ENCODE measurements at places on chromosomes 5 and 9.

- DNase-seq: no peak
These were observed 7.1 kb upstream of the IL17B start for GRCh38 chr5:149386166-149386565.

- no peak for DNase-seq
These were observed 157.8 kb upstream of the NR4A3 start for GRCh38 chr9:99663856-99664255.

DNA sequence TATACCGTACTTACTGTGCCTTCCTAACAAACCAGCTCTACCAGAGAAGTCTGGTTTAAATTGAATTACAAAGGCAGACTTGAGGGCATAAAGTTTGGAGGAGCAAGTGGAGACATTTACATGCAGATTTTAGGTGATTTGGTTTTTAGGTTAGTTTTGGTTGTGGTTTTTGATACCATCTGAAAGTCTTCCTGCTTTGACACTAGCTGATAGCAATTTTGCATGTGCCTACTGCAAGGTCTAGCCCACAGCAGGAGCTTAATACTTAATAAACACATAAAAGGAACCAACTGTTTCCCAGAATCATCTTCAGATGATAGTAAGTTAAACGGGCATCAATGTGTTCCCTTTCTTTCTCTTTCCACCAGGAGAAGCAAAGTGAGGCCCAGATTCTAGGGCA lies 3.4 kb upstream of the ESM1 start:
- DNase-seq: no peak

DNA sequence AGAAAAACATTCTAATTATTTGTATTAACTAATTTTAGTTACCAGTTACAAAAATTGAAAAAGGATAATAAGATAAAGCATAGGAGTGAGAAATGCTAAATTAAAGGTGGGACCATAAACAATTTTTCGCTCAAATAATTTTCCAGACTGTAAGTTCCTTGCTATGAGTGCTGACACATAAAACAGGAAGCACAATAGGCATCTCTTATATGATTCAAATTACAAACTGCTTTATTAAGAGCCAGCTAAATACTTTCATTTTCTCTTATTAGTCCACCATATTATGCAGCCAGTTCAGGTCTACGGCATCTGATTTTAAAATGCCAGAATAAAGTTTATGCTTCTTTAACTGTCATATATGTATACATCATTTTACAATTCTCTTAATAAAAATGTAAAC lies 4.4 kb downstream of the RC3H2 start:
- DNase-seq: no peak

- DNase-seq: no peak
These were observed 221.6 kb downstream of the NFIB start for GRCh38 chr9:14092344-14092743.

GRCh38 chr5:31516802-31517201 lies 15.1 kb downstream of the DROSHA start:
- no peak for DNase-seq

GRCh38 chr5:126097876-126098275 lies 325.3 kb upstream of the GRAMD2B start:
- DNase-seq: no peak

DNA sequence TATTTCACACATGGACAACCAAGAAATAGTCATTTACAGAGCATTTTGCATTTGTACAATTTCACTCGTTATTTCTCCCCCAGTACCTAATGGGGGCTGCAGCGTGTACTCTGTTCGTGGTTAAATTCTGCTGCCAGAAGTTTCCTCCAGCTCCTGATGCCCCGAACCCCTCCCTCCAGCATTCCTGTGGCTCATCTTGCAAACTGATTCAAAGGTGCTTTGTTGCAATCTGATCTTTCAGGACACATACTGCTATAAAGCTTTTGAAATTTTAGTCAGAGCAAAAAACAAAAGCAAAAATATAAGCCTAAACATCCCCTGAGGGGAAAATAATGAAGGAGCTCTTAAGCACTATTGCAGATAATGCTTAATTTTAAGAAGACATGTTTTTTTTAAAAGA lies 27.7 kb downstream of the UBLCP1 start:
- no peak for DNase-seq

- no peak for DNase-seq
These were observed 163.3 kb upstream of the LHFPL2 start for GRCh38 chr5:78811866-78812265.

- DNase-seq: peak; percentile 76
These were observed at the start of gene KCNN2 for GRCh38 chr5:114361724-114362196. Gene KCNN2, plus strand, starts transcription at chr5:114362070. Its CDS starts 70 bp downstream, at chr5:114362140.

GRCh38 chr5:14816999-14817761 lies 54.4 kb downstream of the ANKH start:
- no peak for DNase-seq

- DNase-seq: no peak
These were observed 160.4 kb downstream of the SIL1 start for GRCh38 chr5:139037732-139038131.

GRCh38 chr5:53041071-53041692 lies 52.0 kb downstream of the ITGA2 start:
- DNase-seq: no peak

DNA sequence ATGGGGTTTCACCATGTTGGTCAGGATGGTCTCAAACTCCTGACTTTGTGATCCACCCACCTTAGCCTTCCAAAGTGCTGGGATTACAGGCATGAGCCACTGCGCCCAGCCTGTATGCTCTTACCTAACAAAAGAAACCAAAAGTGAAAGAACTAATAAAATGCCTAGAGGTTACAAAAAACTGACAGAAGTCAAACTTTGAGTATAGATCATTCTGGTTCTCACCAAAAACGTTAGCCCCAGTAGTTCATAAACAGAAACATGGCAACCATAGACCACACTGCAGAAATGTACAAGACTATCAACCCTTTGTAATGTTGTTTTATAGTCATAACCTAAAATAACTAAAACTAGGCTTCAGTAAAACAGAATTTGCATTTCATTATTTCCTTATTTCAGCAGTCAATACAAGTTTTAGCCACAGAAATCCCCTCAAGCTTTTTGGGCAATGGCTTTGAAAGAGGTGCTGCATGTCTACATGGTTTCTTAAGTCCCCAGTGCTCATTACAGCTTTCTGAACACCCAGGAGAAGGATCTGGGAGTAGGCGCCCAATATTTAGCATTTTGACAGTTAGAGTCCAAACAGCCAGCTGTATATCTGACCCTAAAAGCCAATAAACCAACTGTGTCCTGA lies 72.5 kb downstream of the EPB41L4A start:
- no peak for DNase-seq

DNA sequence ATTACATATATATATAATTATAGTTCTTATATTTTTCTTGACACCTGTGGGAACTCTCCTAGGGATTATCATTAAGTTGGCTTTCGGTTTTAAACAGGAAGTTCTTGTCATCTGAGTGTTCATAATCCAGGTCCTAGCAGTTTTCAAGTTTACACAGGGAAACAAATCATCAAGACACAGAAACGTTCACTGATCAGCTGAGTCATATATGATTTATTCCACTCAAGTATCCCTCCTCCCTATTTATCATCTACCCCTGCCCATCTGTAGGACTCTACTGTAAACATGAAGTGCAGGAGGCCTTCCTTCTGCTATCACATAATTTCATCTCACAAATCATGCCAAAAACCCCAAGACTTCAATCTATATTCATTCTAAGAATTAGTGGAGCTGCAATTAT lies 6.3 kb downstream of the SLC25A51 start:
- DNase-seq: no peak

GRCh38 chr9:104301755-104302154 lies 202.3 kb upstream of the OR13F1 start:
- no peak for DNase-seq

Data from HFF-Myc (cell line).